ENCODE measurements at places on chromosomes 5 and 9.

DNA sequence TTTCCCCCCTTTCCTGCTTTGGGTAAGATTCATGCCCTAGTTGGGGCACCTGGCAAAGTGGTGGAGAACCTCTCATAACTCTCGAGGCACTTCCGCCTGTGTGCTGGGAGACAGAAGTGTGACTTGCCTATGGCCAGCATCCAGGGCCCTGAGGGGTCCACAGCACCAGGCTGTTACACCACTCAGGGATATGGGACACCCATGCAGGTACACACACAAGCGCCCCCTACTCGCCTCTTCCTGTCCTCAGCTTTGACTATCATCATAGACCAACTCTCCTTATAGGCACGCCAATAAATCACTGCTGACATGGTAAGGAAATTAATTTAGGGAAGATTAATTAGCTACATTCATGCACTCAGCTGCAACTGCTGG, 45.4 kb downstream of the SHB start:
- DNase-seq: no peak

GRCh38 chr5:96292582-96293247, 140.3 kb downstream of the PCSK1 start:
- no peak for DNase-seq

DNA sequence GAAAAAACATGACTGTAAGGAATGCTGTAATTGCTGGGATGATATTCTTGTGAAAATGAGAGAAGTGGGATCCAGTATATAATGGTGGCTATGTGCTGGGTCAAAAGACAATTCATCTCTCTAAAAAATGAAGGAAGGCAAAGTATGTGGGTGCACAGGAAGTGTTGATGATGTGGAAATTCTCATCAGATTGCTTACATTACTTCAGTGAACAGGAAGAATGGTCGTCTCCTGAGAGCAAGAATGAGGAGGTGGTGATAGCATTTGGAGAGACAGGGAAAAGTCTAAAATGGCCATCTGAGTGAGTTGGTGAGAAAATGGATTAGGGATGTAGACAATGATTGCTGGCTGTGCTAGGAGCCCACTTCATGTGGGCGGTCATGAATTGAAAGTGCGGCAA, 253.5 kb upstream of the NREP start:
- DNase-seq: no peak

DNA sequence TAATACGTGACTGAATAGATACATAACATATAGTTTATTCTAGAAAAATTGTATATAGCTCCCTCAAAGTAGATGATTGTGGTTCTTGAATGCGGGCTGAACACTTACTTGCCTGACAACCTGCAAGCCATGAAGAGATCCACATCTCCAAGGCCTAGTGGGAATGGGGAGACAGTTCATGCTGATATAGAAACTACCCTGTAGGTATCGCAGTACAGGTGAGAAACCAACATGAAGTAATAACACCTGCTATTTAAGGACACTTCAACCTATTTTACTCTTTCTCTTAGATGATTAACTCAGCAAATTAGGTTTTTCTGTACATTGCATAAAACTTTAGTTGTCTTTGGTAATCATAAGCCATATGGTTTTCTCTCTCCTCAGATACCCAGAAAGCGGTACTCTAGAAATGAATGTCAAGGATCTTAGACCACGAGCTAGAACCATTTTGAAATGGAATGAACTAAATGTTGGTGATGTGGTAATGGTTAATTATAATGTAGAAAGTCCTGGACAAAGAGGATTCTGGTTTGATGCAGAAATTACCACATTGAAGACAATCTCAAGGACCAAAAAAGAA, 47.3 kb downstream of the UHRF2 start:
- DNase-seq: no peak

DNA sequence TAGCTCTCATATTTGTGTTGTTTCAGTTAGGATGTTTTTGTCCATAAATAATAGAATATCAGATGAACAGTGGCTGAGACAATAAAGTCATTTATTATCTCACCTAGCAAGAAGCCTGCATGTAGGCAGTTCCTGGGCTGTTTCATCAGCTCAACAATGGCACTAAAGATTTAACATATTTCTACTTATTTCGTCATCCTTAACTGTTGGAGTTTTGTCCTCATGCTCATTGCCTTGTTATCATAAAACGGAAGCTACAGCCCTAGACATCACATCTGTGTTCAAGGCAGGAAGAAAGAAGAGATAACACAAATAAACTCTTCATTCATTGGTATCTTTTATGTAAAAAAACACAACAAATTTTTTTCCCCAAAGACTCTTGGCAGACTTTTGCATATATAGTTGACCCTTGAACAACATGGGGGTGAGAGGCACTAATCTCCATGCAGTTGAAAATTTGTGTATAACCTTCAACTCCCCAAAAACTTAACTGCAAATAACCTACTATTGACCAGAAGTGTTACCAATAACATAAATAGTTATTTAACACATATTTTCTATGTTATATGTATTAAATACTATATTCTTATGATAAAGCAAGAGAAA, 277.2 kb upstream of the ADRA1B start:
- DNase-seq: no peak

DNA sequence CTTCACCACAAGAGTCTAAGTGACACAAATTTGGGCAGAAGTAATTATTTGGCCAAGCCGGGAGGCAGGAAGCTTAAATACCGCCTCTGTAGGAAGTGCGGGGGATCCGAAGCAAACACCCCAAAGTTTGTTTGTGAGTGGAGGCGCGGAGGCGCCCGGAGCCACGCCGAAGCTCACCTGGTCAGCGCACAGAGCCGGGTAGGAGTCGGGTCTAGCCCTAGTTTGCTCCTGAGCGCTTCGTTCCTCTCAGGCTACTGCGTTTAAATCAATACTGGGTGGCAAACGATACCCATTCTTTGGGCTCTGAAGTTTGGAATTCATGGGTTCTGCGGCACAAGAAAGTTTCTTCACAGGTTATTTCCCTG, 855 bp downstream of the MCC start:
- DNase-seq: no peak

- no peak for DNase-seq
Observed at GRCh38 chr9:117835798-117836197, 131.6 kb downstream of the TLR4 start.

GRCh38 chr9:82513242-82513751, 524.7 kb downstream of the SPATA31D1 start:
- DNase-seq: no peak

GRCh38 chr5:9282211-9282610, 263.7 kb downstream of the SEMA5A start:
- no peak for DNase-seq

- peak; percentile 13 for DNase-seq
Observed at GRCh38 chr9:112921549-112921948, 30.9 kb upstream of the SLC46A2 start.

DNA sequence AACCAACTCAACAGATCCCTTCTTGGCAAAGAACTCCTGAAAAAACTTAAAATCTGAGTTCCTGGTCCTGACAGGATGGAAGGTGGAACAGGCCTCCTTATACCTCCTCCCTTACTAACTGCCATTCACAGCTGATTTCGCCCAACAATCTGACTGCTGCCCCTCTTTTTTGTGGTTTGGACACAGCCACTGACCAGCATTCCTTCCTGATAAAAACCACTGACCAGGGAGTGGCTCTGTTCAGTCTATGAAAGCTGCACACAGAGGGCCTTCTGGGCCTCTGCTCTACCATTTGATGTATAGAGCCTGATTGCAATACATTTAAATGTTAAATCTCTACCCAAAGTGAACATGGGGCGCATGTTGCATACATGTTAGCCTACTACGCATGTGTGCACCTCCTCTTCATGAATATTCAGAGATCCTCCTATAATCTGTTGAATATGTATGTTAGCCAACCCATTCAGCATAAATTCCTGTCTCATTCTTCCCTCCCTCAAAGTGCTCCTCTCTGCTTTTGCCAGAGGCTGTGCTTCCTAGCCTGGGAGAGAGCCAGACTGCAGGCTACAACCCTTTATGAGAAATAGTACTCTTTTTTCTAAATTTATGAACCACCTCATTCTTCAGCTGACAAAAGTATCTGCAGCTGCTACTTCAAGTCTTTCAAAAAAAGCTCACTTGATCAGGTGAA, 93.7 kb upstream of the MRPS30 start:
- DNase-seq: no peak

DNA sequence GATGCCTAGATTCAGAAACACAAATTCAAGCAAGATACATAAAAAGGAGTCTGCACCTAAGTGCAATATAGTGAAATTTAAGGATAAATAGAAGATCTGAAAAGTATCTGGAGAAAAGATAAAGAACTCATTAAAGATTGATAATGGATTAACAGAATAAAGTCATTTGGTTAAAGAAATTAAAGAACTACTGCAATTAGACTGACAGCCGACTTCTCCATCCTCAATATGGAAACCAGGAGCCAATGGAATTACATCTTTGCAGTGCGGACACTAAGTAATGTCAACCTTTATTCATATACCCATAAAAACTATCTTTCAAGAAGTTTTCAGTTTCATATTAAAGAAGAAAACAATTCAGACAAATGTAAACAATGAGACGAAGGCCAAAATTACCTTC, 81.0 kb downstream of the MRPL36 start:
- DNase-seq: no peak

DNA sequence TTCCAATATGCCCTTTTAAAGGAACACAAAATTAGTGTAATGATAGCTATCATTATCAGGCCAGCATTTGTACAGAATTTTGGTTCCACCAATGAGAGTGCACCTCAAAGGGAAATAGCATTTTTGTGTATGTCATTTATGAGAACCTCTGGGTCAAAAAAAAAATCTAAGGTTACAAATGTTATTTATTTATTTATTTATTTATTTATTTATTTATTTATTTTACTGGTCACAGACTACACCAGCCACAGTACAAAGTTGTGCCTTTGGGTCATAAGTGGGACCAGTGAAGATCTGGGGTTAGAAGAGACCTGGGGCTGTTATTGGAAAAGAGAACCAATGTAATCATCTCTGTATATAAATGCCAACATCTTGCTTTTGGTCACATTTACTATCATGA, 523.9 kb downstream of the CETN3 start:
- DNase-seq: no peak

- DNase-seq: no peak
Observed at GRCh38 chr5:1090538-1090937, 21.3 kb downstream of the SLC12A7 start.

DNA sequence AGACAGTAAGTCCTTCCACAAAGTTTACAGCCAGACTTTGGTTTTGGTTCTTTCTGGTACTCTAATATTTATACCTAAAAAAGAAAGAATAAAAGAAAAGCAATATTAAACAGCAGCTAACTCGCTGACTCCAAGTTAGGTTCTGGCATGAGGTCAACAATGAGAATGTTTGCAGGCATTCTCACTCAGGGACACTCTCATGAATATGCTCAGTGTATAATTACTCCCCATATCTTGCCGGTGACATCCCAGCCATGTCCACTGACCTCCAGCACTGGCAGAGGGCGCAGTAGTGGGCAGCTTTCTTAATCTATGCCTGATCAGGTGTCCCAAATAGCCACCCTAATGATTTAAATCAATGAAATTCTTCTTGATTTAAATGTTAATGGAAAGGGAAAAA, 151.5 kb downstream of the BNC2 start:
- no peak for DNase-seq

DNA sequence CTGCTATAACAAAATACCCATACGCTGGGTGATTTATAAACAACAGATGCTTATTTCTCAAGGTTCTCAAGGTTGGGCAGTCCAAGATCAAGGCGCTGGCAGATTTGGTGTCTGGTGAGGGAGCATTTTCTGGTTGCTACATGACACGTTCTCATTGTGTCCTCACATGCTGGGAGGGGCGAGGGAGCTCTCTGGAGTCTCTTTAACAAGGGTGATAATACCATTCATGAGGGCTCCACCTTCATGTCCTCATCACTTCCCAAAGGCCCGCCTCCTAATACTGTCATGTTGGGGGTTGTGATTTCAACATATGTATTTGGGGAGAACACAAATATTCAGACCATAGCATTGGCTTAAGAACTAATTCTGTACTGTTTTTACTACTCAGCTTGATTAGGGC, 4.6 kb downstream of the CFAP90 start:
- DNase-seq: no peak

DNA sequence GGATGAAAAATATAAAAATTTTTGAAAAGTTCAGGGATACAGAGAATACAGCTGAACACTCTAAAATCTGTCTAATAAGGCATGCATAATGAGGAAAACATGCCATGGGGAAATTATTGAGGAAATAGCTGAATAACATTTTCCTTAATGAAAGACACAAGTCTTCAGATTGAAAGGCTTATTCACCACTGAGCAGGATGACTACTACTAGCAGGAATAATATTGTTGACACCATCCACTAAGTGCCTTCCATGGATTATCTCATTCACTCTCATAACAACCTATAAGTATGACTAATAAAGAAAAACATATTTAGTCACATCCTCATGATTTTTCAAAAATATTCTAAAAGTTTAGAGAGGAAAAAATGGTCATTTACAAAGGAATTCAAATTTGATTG, 96.7 kb upstream of the FER start:
- DNase-seq: no peak

- no peak for DNase-seq
Observed at GRCh38 chr5:171770153-171770552, 15.5 kb upstream of the SMIM23 start.

GRCh38 chr9:72337286-72337685, 27.7 kb downstream of the ZFAND5 start:
- no peak for DNase-seq

- DNase-seq: no peak
Observed at GRCh38 chr9:1208157-1208556, 158.0 kb downstream of the DMRT2 start.

GRCh38 chr5:152584103-152584502, 179.0 kb upstream of the NMUR2 start:
- DNase-seq: no peak

GRCh38 chr9:111232997-111233790, 96.8 kb downstream of the OR2K2 start:
- no peak for DNase-seq

DNA sequence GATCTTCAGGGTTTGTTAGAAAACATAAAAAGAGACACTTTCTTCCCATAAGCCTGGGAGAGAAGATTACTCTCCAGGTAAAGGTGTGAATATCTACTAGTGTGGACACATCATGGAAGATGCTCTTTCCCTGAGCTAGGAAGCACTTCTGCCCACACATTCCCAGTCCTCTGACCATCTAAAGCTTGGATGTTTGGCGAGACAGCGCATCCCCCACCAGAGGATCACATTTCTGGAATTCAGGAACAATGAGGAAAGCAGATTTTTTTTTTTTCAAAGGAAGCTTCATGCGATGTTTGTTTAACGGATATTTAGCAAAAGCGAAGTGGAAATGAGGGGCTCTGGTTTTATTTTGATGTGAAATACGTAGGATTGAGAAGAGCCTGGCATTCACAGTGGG, 6.2 kb downstream of the SVEP1 start:
- DNase-seq: no peak

DNA sequence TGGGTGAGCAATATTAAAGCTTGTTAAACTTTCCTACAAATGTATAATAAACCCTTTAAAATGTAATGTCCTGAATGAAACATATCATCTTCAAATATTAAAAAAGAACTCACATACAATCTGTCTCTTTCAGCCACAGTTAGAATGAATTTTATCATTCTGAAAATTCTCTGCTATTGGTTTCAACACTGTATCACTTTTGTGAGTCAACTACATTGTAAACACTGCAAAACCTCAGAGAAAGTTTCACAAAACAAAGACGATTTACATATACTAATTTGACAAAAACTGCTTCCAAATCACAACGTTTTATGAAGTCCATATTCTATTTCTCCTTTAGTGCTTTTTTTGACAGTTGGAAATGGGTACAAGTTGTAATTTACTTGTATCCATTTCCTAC, 1032.0 kb upstream of the DMAC1 start:
- DNase-seq: no peak

GRCh38 chr9:126457890-126458289, 131.3 kb downstream of the MVB12B start:
- no peak for DNase-seq

GRCh38 chr5:137264041-137264440, 235.1 kb downstream of the SPOCK1 start:
- DNase-seq: no peak
